ENCODE measurements at places on chromosomes 2 and 18.

DNA sequence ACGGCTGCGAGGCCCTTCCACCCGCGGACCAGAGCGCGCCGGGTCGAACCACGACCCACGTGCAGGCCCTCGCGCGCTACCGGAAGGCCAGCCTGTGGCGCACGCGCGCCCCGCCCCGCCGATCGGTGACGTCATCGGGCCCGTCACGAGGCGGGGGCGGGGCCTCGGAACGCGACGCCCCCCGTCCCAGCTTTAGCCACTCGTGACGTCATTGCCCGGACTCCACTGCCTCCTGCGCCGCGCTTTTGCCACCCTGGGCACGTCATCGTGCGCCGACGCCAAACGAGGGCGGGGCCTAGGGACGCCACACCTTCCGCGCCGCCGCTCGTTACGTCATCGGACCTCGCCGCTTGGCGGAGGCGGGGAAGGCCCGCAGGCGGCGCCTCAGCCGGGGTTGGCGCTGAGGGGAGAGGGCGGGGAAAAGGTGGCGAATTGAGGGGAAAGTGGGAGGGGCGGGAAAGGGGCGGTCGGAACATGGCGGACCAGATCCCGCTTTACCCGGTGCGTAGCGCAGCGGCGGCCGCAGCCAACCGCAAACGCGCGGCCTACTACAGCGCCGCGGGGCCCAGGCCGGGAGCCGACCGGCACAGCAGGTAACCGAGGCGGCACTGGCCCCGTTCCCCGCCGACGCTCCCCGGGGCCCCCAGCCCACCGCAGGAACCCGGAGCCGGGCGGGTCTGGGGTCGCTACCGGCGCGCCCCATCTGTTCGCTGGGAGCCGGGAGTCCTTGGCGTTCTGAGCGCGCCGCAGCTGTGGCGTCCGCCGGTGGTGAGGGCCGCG is at the start of gene ATP9B:
TSS of gene ATP9B (plus strand) at position 458 of the 780 bp plus-strand sequence. CDS start at position 475, 17 bp downstream.
- peak; percentile 95 for DNase-seq

DNA sequence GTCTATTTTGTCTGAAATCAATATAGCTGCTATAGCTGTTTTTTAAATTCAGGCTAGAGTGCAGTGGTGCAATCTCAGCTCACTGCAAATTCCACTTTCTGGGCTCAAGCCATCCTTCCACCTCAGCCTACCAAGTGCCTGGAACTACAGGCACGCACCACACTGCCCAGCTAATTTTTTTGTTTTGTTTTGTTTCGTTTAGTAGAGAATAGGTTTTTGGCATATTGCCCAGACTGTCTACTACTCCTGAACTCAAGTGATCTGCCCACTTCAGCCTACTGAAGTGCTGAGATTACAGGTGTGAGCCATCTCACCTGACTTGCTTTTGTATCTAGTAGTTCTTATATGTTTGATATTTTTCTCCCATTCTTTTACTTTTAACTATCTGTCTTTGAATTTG is 259.7 kb downstream of the CDH19 start:
- no peak for DNase-seq

GRCh38 chr2:173524256-173524955 is 169.7 kb downstream of the CDCA7 start:
- no peak for DNase-seq

- no peak for DNase-seq
Observed at GRCh38 chr2:143246815-143247744, 117.9 kb downstream of the ARHGAP15 start.

DNA sequence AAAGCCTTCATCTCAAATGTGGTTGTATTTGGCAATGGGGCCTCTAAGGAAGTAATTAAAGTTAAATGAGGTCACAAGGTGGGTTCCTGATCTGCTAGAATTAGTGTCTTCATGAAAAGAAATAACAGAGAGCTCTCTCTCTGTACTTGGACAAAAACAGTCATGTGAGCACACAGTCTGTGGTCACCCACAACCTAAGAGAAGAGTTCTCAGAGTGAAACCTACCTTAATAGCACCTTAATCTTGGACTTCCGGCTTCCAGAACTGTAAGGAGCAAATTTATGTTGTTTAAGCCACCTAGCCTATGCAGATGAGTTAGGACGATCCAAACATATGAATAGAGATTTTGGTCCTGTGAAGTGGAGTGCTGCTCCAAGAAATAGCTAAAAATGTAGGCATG is 758.9 kb downstream of the LRRTM4 start:
- no peak for DNase-seq

GRCh38 chr18:79583426-79583825 is 96.2 kb upstream of the CTDP1 start:
- DNase-seq: no peak

- DNase-seq: no peak
Observed at GRCh38 chr2:112827604-112828185, 8.9 kb downstream of the IL1B start.

DNA sequence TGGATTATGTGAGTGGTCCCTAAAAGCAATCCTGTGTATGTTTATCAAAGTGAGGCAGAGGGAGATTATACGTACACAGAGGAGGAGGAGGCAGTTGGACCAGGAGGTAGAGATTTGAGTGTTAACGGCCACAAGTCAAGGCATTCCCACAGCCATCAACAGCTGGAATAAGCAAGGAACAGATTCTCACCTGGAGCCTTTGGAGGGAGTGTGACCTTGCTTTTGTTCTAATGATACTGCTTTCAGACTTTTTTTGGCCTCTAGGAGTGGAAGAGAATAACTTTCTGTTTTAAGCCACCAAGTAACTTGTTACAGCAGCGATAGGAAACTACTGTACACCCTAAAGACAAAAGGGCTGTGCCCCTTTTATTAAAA is 18.1 kb downstream of the LCLAT1 start:
- DNase-seq: no peak

- no peak for DNase-seq
Observed at GRCh38 chr2:175457895-175458448, 276.5 kb upstream of the ATP5MC3 start.

GRCh38 chr2:66481100-66481549 is 46.2 kb downstream of the MEIS1 start:
- no peak for DNase-seq

DNA sequence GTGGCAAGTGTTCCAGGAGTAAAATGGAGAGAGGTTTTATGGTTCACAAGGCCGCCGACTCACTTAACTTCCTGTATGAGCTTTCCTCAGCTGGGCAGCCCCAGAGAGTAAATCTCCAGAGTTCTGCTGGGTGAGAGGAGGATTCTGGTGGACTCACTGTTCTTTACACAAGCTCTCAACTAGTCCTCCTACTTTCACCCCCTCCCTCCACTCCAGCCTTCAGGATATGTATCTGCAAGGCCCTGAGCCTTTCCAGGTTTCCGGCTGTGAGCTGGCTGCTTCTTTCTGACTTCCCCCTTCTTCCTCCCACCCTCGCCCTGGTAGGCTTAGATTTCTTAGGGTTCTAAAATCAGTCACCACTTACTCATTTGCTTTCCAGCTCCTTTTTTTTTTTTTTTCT is 34.0 kb downstream of the EML6 start:
- DNase-seq: no peak

- no peak for DNase-seq
Observed at GRCh38 chr18:58580078-58580477, 48.8 kb downstream of the ALPK2 start.

DNA sequence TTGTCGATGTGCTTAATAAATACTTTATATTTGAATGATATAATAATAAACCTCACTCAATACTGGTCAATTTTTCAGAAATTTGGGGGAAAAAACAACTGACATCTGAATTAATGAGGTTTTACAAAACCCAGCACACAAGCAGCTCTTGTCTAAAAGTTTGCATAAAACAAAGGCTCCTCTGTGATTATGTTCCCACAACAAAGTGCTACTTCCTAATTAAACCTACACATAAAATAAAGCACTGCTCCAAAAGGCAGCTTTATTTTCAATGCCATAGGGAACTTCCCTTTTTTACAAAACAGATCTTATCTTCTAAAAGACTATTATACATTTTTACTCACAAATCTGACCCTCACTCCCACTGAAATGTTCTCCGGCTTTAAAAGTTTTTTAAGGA is 47.1 kb downstream of the LAMA1 start:
- DNase-seq: no peak

DNA sequence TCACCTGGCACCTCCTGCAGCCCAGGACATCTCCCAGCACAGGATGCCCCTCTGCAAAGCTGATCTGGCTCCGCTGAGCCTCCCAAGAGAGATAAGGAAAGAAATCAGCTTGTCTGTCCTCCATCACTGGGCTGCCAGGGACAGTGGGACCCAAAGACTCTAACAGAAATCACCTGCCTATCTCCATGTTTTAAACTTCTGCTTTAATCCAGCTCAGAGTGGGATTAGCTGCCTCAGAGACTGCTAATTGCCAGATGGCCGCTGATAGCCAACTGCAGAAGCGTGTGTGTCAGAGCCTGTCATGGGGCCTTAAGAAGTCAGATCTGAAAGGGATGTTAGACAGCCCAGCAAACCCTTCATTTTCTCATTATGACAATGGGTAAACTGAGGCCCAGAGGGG is 389.4 kb upstream of the KLHL29 start:
- DNase-seq: no peak

Measured in activated naive CD8-positive, alpha-beta T cell treated with anti-CD3 and anti-CD28 coated beads, Interleukin-2, amount 50 U/mL, for 16 hours (primary cell).